ENCODE measurements at places on chromosomes 2 and 18.

- DNase-seq = no peak
These were observed 26.6 kb downstream of the LPIN2 start for GRCh38 chr18:2986150-2986865.

DNA sequence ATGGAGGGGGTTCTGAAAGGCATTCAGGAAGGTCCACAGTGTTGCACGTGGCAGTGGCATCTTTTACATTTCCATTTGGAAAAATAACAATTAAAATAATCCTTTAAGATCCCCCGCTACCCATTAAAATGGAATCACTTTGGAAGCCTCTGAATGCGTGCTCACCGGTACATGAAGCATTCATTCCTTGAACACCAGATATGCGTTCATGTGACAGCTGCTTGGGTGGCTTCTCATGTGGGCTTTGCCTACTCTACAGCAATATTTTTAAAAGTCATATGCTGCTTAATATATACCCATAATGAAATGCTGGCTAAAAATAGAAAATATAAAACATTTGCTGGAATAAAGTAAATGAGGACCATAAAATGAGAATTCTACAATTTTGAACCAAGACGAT, 14.4 kb upstream of the HAAO start:
- DNase-seq = no peak

DNA sequence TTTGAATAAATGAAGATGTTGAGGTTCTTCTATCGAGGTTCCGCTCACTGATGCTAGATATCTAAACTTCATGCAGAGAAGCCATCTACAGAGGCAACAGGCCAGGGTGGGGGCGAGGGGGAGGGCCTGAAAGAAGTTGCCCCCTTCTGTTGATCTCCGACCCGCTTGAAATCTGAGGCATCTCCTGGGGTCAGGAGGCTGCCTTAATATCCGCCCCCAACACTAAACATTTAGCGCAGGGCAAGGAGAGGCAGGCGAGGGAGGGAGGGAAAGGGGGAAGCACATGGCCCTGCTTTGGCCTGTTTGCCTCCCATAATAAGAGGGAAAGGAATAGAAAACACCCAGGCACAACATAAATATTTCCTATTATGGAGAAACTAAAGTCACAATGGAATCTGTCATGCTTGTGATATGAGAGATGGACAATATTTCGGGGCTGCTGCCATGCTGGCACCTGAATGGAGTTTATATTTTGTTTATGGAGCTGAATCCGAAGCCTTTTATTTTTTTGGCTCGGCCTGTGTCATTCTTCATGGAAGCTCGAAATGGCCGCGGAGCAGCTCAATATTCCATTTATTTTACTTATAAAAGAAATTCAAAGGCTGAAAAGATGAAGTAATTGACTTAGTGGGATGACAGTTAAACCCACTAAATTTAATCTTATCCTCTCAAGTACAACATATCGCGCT, 221.1 kb downstream of the INSIG2 start:
- no peak for DNase-seq

GRCh38 chr2:236877972-236878371, 207.7 kb upstream of the COPS8 start:
- no peak for DNase-seq

All from M059J (cell line).